Activated T-helper 2 cell treated with anti-CD3 and anti-CD28 coated beads, Interferon-gamma antibody, Interleukin-2, Interleukin-4, amounts not matched to agents 10 μg/mL and 5 μg/mL and 100 μg/mL, durations not matched to agents 14 hours and 24 hours and 36 hours (primary cell): ENCODE measurements at places on chromosomes 11 and 22. TPM values are rescaled to one million over a fixed set of nuclear protein-coding genes. Genes with fewer than 3 reads are reported as not detected.

The OR8D4 gene
- not detected in 2 replicates for total RNA-seq

The BEST1 gene
- total RNA-seq, result 0.09 TPM in 1 of 2 replicates, not detected in the other

The CLTCL1 gene
- total RNA-seq, result 0.60 and 1.5 TPM in 2 replicates

The GPR83 gene
- total RNA-seq, result 0.05 TPM in 1 of 2 replicates, not detected in the other

The EFEMP2 gene
- 8.8 and 9.2 TPM in 2 replicates for total RNA-seq

The FXYD6 gene
- 0.11 and 0.18 TPM in 2 replicates for total RNA-seq

The KDM4D gene
- total RNA-seq, result 0.48 and 0.84 TPM in 2 replicates

The GRAP2 gene
- 44.1 and 46.5 TPM in 2 replicates for total RNA-seq

The MOV10L1 gene
- 0.07 TPM in 1 of 2 replicates, not detected in the other for total RNA-seq

The FGF3 gene
- total RNA-seq, result not detected in 2 replicates

The TSGA10IP gene
- not detected in 2 replicates for total RNA-seq

The TECTA gene
- total RNA-seq, result 0.09 and 0.46 TPM in 2 replicates

The APOL1 gene
- total RNA-seq, result 28.5 and 31.5 TPM in 2 replicates

The ELMOD1 gene
- not detected in 2 replicates for total RNA-seq

The IL18 gene
- total RNA-seq, result 1.5 and 1.7 TPM in 2 replicates

The MMP11 gene
- total RNA-seq, result 0.87 and 1.0 TPM in 2 replicates

The ADAMTS8 gene
- not detected in 2 replicates for total RNA-seq

The ADM2 gene
- total RNA-seq, result 2.2 and 2.9 TPM in 2 replicates

The LGR4 gene
- 0.05 and 0.14 TPM in 2 replicates for total RNA-seq

The CARNS1 gene
- total RNA-seq, result 0.51 and 0.68 TPM in 2 replicates

The PANX3 gene
- not detected in 2 replicates for total RNA-seq

The MIAT gene
- total RNA-seq, result 11.9 and 13.0 TPM in 2 replicates
